ENCODE measurements at places on chromosomes 3 and 15.

- DNase-seq = no peak
Measured at GRCh38 chr3:143236226-143236964, 116.8 kb downstream of the CHST2 start.

- no peak for DNase-seq
Measured at GRCh38 chr3:33023176-33024136, 72.0 kb downstream of the CCR4 start.

DNA sequence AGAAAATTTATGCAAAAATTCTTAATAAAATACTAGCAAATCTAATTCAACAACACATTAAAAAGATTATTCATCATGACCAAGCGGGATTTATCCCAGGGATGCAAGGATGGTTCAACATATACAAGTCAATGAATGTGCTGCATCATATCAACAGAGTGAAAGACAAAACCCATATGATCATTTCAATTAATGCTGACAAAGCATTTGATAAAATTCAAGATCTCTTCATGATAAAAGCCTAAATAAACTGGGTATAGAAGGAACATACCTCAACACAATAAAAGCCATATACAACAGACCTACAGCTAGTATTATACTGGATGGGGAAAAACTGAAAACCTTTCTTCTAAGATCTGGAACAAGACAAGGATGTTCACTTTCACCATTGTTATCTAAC is 89.7 kb downstream of the KBTBD8 start:
- no peak for DNase-seq

GRCh38 chr3:36843065-36844051 is 79.0 kb upstream of the DCLK3 start:
- no peak for DNase-seq

DNA sequence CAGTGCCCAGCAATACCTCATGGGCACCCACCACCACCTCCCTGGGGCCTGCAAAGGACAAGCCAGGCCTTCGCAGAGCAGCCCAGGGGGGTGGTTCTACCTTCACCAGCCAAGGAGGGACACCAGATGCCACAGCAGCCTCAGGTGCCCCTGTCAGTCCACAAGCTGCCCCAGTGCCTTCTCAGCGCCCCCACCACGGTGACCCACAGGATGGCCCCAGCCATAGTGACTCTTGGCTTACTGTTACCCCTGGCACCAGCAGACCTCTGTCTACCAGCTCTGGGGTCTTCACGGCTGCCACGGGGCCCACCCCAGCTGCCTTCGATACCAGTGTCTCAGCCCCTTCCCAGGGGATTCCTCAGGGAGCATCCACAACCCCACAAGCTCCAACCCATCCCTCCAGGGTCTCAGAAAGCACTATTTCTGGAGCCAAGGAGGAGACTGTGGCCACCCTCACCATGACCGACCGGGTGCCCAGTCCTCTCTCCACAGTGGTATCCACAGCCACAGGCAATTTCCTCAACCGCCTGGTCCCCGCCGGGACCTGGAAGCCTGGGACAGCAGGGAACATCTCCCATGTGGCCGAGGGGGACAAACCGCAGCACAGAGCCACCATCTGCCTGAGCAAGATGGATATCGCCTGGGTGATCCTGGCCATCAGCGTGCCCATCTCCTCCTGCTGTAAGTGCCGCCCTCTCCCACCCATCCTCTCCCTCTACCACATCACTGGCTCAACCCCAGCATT is 19.2 kb upstream of the BFSP2 start:
- no peak for DNase-seq

GRCh38 chr3:72411843-72412242 is 436.4 kb downstream of the SHQ1 start:
- no peak for DNase-seq

- DNase-seq = no peak
Measured at GRCh38 chr15:76313731-76314130, 2.5 kb upstream of the ETFA start.

DNA sequence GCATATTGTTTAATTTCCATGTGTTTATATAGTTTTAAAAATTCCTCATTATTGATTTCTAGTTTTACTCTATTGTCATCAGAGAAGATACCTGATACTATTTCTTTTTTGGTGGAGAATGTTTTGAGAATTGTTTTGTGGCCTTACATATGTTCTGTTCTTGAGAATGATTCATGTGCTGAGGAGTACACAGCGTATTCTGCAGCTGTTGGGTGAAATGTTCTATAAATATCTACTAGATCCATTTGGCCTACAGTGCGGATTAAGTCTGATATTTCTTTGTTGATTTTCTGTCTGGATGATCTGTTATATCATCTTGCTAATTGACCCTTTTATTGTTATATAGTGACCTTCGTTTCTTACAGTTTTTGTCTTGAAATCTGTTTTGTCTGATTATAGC is 109.7 kb downstream of the UBE2E2 start:
- no peak for DNase-seq

GRCh38 chr3:196120291-196120951 is 38.5 kb upstream of the TFRC start:
- no peak for DNase-seq

DNA sequence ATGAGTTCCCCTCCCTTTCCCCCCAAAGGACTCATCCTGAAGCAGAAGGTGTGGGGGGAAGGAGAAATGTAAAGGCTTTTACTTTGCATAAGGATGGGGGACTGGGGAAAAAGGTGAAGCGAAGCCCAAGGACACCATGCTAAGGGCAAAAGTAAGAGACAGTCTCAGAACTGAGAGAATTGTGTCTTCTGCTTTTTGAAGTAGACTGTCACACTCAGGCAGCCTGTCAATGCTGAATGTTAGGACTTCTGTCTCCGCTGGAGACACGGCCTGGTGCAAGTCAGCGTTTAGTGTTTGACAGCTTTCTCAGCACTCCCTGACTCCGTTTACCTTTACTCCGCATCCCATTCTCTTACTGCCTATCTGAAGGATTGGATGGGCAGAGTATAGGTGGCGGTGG is 13.8 kb downstream of the RBM5 start:
- no peak for DNase-seq

DNA sequence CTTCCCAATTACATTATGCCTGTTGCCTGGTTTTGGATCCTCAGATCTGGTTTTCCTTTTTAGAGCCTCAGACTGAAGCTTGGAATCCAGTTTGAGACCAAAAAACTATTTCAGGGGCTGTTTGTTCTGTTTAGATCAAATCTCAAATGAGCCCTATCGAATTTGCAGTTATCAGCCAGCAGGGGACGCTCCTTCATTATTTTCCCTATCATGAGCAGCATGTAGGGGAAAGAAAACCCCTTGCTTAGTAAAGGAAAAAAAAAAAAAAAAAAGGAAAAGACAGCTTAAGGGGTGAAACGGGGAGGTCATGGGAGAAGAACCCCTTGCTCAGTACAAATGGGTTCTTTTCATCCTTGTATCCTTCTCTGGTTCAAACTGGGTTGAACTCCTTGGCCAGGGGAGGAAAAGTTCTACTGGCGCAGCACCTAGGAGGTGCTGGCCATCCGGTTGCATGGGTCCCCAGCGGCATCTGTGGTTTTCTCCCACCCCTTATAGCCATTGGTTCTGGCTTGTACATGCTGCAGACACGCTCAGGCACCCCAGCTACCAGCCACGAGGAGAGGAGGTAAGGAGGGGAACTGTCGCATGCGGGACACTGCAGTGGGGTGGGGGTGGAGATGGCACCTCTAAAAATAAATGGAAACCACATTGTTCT is 1375.1 kb upstream of the ALCAM start:
- no peak for DNase-seq

GRCh38 chr3:76664816-76665215 is 375.1 kb upstream of the ROBO2 start:
- no peak for DNase-seq

- no peak for DNase-seq
Measured at GRCh38 chr3:135980343-135980742, 14.8 kb downstream of the PPP2R3A start.

DNA sequence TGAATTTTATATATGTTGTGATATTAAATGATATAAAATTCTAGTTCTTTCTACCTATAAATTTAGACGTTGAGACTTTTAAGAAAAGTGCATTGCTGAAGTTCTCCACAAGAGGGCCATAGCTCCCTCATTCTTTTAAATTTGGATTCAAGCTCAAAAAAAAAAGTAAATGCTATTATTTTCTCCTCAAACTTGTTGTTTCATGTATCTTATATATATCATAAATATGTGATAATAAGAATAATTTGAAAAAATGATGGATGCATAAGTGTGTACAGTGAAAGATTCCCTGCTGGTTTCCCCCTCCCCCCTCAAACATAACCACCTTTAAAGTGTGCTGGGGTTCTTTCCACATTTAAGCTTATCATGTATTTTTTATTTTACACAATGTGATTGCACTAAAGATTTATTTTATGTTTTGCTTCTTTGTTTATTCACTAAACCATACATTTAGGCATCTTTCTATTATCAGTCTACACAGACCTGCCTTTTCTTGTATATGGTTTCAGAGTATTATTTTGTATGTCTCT is 769.4 kb upstream of the GOLIM4 start:
- no peak for DNase-seq

GRCh38 chr3:192862408-192863090 is 55.1 kb downstream of the MB21D2 start:
- DNase-seq = no peak

DNA sequence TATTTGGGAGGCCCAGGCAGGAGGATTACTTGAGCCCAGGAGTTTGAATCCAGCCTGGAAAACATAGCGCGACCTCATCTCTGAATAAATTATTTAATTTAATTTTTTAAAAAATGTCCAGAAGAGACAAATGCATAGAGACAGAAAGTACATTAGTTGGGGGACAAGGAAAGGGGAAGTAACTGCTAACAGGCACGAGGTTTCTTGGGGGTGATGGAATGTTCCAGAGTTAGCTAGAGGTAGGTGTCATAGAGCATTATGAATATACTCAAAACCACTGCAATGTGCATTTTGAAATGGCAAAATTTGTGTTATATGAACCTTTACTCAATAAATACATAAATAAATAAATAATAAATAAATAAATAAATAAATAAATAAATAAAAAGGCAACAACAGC is 31.7 kb upstream of the CYP11A1 start:
- no peak for DNase-seq

DNA sequence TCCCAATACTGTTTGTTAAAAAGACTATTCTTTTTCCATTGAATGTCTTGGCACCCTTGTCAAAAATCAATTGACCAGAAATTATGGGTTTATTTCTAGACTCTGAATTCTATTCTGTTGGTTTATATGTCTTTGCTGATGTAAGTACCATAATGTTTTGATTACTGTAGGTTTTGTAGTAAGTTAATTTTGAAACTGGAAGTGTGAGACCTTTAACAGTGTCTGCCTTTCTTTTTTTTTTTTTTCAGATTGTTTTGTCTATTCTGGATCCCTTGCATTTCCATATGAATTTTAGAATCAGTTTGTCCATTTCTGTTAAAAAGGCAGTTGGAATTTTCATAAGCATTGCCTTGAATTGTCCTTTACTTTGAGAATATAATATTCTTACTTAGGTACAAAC is 13.6 kb downstream of the ATP2C1 start:
- no peak for DNase-seq

DNA sequence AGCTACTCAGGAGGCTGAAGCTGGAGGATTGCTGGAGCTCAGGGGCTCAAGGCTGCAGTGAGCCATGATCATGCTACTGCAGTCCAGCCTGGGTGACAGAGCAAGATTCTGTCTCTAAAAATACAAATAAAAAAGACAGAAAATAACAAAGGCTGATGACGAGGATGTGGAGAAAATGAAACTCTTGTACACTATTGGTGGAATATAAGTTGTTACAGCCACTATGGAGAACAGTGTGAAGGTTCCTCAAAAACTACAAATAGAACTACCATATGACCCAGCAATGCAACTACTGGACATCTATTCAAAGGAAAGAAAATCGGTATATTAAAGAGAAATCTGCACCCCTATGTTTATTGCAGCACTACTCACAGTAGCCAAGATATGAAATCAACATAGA is 526.7 kb upstream of the NAALADL2 start:
- DNase-seq = no peak

DNA sequence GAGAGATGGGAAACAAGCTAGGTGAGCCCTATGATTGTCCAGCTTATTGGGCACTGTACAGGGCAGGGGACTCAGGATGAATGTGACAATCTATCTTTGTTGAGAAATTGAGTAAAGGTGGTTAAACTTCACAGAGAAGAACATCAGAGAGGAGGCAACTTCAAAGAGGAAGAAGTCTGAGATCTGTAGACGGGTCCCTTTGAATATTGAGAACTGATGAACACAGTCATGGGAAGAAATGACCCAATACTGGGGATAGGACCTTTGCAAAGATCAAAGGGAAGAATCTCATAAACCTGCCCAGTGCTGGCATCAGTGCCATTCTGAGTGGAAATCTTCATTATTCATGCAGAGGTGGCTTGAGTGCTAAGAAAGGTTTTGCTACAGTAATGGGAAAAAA is 569.7 kb upstream of the KCNMB2 start:
- no peak for DNase-seq

DNA sequence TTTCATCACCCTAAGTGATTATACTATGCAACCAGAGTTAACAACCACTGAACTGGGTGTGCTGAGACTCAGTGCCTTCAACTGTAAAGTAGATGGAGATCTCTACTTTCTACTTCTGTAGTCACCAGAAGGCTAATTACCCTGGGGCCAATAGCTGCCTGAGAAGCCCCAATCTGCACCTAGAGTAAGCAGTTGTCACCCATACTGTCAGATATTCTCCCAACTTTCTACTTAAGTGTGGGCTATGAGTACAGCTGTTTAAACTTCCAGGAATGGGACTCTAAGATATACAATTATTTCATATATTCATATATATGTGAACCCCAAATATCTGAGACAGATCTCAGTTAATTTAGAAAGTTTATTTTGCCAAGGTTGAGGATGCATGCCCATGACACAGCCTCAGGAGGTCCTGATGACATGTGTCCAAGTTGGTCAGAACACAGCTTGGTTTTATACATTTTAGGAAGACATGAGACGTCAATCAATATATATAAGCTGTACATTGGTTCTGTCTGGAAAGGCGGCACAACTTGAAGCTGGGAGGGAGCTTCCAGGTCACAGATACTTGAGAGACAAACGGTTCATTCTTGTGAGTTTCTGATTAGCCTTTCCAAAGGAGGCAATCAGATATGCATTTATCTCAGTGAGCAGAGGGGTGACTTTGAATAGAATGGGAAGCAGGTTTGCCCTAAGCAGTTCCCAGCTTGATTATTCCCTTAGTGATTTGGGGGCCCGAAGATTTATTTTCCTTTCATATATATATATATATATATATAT is 41.9 kb downstream of the CCNL1 start:
- no peak for DNase-seq

- DNase-seq = no peak
Measured at GRCh38 chr15:38555686-38556334, 8.8 kb downstream of the RASGRP1 start.

Measured in cerebellar nuclear complex (tissue), 1 donor.